GM23338 (cell line): ENCODE measurements at places on chromosomes 6 and 20. TPM values are rescaled to one million over a fixed set of nuclear protein-coding genes. Genes with fewer than 3 reads are reported as not detected.
A peak's percentile ranks its signal among the peaks of the same experiment; 100 is the strongest.

GRCh38 chr6:138297761-138298298, 79.5 kb upstream of the PBOV1 start:
- DNase-seq = no peak
- H3K27ac ChIP-seq = no peak overlapping the region
- H3K27me3 ChIP-seq = no peaks in the 10 kb centered on the region
- no peak overlapping the region for H3K4me3 ChIP-seq

- H3K27ac ChIP-seq = no peak overlapping the region
- H3K36me3 ChIP-seq = no peaks in the 10 kb centered on the region
- no peak for DNase-seq
- no peak overlapping the region for H3K4me3 ChIP-seq
These were observed 77.2 kb downstream of the CD164 start for GRCh38 chr6:109305028-109305427.

- no peak overlapping the region for H3K4me3 ChIP-seq
- peaks cover 12% of the 10 kb centered on the region for H3K4me1 ChIP-seq
- no peaks in the 10 kb centered on the region for H3K27me3 ChIP-seq
- DNase-seq = no peak
- H3K27ac ChIP-seq = no peak overlapping the region
- H3K36me3 ChIP-seq = no peaks in the 10 kb centered on the region
These were observed 195.0 kb downstream of the KHDC1L start for GRCh38 chr6:73030257-73030656.

DNA sequence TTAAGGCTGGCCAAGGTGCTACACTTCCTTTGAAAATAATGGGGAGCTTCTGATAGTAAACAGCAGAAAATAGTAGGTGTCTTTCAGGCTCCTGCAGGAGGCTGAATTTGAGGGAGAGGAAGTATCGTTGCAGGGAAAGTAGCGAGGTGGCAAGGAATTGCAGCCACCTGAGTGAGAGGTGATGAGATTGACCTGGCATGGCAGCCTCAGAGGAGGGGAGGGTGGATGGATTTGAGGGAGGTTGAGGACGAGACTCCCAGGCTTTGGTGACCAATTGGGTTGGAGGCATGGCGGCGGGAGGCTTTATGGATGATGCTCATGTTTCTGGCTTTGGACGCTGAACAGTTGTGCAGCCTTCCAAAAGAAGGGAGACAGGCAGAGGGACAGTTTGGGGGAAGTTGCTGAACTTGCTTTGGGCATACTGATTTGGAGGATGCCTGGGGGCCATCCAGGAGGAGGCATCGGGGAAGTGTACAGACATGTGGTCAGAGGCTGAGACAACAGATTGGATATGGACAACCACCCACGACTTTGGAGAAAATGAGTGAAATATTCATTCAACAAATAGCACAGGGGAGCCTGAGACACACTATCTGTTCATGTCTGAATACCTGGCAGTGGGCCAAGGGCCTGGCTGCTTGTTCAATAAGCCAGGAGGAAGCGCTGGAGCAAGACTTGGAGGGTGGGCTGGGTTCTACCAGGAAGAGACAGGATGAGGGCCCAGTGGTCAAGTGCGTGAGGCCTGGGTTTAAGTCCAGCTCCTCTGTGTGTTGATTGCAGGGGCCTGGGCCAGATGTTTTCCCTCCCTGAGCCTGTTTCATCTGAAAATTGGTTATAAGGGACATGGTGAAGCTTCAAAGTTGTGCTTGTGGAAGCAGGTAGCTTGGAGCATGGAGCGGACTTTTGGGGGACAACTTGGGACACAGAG, 113.2 kb downstream of the CEBPB start:
- no peaks in the 10 kb centered on the region for H3K36me3 ChIP-seq
- no peak overlapping the region for H3K27ac ChIP-seq
- no peaks in the 10 kb centered on the region for H3K27me3 ChIP-seq
- DNase-seq = no peak
- peaks cover 11% of the 10 kb centered on the region; the same call in 1 of the 2 replicates for H3K4me1 ChIP-seq

- no peaks in the 10 kb centered on the region for H3K36me3 ChIP-seq
- no peaks in the 10 kb centered on the region for H3K27me3 ChIP-seq
- H3K4me3 ChIP-seq = no peak overlapping the region
- no peak for DNase-seq
These were observed 182.5 kb downstream of the GJA10 start for GRCh38 chr6:90076511-90077415.

DNA sequence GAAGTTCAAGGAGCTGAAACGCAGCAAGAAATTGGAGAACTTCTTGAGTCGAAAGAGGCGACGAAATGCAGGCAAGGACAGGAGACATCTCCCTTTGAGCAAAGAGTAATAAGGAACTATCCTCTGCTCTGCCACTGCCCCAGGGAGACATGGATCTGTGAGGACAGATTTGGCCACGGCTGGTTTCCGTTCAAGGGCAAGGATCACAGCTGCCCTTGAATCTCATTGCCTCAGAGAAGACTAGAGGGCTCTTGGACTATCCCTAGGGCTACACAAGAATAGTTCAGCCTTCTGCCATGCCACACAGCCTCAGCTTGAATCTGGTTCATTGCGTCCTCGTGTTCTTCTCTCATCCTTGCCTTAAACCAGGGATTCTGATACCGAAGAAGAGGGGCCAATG, 7.7 kb downstream of the RRP36 start:
- H3K36me3 ChIP-seq = peaks cover 55% of the 10 kb centered on the region
- no peak for DNase-seq
- no peak overlapping the region for H3K27ac ChIP-seq
- no peaks in the 10 kb centered on the region for H3K4me1 ChIP-seq
- H3K27me3 ChIP-seq = no peaks in the 10 kb centered on the region

DNA sequence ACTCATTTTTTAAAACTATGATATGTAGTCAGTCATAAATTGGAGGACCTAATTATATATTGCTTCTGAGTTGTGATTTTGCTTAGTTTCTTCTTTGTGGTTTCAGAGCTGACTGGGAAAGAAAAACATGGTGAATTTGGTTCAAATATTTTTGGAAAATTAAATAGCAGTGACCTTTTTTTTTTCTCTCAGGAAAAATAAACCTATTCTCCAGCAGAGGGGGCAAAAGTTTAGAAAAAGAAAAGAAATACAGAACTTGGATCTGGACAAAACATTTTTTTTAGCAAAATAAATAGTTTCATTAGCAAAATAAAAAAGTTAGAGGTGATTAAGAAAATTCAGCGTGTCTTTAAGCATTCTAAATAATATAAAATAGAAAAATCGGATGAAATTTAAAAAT, 10.2 kb downstream of the COL10A1 start:
- H3K27ac ChIP-seq = no peak overlapping the region
- peaks cover 24% of the 10 kb centered on the region for H3K36me3 ChIP-seq
- H3K27me3 ChIP-seq = no peaks in the 10 kb centered on the region
- H3K4me1 ChIP-seq = no peaks in the 10 kb centered on the region
- H3K4me3 ChIP-seq = no peak overlapping the region
- DNase-seq = no peak

DNA sequence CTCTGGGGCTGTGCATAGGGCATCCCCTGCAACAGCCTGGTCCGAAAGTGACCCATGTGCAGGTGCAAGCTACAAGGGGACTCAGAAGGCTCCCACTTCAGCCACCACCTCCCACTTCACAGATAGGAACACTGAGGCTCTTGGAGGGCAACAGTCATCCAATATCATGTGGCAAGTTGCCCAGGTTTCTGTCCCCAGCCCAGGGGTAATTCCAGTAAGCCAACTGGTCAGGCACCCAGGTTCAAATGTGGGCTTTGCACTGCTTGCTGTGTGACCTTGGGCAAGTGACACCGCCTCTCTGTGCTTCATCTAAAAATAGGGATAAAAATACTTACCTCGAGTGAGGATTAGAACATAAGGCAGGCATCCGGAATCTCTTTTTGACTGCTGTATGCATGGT, 62.0 kb upstream of the SIRPA start:
- DNase-seq = no peak
- H3K36me3 ChIP-seq = no peaks in the 10 kb centered on the region
- H3K27me3 ChIP-seq = no peaks in the 10 kb centered on the region
- H3K27ac ChIP-seq = no peak overlapping the region

DNA sequence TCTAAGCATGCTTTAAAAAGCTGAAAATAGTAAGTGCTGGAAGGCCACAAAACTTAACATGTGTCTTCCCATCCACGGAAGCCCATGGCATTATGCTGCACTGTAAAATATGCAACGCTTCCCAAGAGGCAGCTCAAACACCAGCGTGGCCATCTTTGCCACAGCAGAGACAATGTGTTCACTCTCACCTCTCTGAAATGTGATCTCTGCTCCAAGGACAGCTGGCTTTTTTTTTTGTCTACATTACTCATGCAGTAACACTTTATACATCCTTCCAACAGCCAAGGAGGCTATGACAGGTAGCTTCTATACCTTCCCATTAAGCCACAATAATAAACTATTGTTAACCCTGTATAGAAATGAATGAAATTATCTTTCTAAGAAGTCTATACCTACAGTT, 49.2 kb downstream of the BLOC1S5 start:
- no peak for DNase-seq
- no peak overlapping the region for H3K27ac ChIP-seq
- no peak overlapping the region for H3K4me3 ChIP-seq
- peaks cover 29% of the 10 kb centered on the region for H3K4me1 ChIP-seq
- H3K27me3 ChIP-seq = no peaks in the 10 kb centered on the region
- no peaks in the 10 kb centered on the region for H3K36me3 ChIP-seq

- no peak overlapping the region for H3K4me3 ChIP-seq
- H3K27me3 ChIP-seq = no peaks in the 10 kb centered on the region
- H3K36me3 ChIP-seq = no peaks in the 10 kb centered on the region
- no peak overlapping the region for H3K27ac ChIP-seq
- no peaks in the 10 kb centered on the region for H3K4me1 ChIP-seq
These were observed 182.1 kb downstream of the KIF6 start for GRCh38 chr6:39543095-39543494.

GRCh38 chr6:41373627-41373918, 38.2 kb downstream of the NCR2 start:
- H3K4me1 ChIP-seq = peaks cover 45% of the 10 kb centered on the region
- no peak for DNase-seq
- H3K27me3 ChIP-seq = peaks cover 98% of the 10 kb centered on the region
- H3K36me3 ChIP-seq = no peaks in the 10 kb centered on the region

DNA sequence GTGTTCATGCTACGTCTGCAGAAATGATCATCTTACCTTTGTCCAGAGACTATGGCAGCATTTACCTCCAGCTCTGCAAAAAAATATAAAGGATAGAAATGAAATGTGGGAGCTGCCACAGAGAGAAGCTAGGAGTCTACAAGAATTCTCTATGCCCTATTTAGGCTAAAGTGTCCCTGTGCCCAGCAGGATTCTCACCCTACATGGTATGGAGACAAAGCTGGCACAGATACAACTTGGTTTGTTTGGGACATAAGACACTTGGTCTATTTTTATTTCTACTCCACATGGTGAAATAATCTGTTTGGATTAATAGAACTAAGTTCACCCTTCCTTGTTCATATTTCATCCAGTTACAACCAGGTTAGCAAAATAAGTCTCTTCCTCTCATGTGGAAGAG, 28.4 kb downstream of the TP53INP2 start:
- no peak overlapping the region for H3K4me3 ChIP-seq
- H3K36me3 ChIP-seq = no peaks in the 10 kb centered on the region
- no peak for DNase-seq
- no peaks in the 10 kb centered on the region for H3K4me1 ChIP-seq

DNA sequence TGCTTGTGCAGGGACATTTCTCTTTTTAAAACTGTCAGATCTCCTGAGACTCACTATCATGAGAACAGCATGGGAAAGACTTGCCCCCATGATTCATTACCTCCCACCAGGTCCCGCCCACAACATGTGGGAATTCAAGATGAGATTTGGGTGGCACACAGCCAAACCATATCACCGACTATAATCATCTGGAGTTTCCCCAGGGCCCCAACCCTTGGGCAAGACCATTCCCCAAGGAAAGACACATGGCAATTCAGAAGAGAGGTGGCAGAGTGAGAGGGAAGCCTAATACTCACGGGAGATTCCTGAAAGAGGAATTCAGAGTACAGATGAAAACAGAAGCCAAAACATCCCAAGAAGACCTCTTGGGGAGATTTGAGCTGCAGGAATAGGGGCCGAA, 291.0 kb upstream of the PLCB4 start:
- no peaks in the 10 kb centered on the region for H3K36me3 ChIP-seq
- no peaks in the 10 kb centered on the region for H3K27me3 ChIP-seq

DNA sequence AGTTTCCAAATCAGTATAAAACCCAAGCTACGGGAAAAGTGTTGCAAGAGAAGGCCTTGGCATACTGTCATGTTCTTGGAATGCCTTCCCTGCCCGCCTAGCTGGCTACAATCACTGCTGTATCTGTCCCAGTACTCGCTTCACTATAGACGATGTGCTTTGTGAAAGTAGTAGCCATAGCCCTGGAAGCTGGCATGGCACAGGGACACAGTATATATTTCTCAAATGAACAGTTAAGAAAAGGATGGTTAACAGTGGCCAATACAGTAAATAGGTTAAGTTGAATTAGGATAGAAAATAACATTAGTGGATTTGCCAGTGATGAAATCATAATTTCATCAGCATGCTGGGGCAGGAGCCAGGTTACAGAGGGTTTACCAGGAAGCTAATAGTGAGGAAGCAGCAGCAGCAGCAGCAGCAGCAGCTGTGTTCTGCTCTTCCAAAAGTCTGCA, 499.3 kb downstream of the CDKAL1 start:
- no peak overlapping the region for H3K4me3 ChIP-seq
- H3K36me3 ChIP-seq = no peaks in the 10 kb centered on the region
- DNase-seq = no peak
- no peak overlapping the region for H3K27ac ChIP-seq
- no peaks in the 10 kb centered on the region for H3K27me3 ChIP-seq

- no peaks in the 10 kb centered on the region for H3K36me3 ChIP-seq
- H3K27me3 ChIP-seq = no peaks in the 10 kb centered on the region
- H3K4me1 ChIP-seq = peaks cover 3% of the 10 kb centered on the region
- H3K27ac ChIP-seq = peak overlapping the region; percentile 57; the same call in 1 of the 2 replicates
- no peak for DNase-seq
These were observed 22.2 kb upstream of the VAPB start for GRCh38 chr20:58366866-58367265.

DNA sequence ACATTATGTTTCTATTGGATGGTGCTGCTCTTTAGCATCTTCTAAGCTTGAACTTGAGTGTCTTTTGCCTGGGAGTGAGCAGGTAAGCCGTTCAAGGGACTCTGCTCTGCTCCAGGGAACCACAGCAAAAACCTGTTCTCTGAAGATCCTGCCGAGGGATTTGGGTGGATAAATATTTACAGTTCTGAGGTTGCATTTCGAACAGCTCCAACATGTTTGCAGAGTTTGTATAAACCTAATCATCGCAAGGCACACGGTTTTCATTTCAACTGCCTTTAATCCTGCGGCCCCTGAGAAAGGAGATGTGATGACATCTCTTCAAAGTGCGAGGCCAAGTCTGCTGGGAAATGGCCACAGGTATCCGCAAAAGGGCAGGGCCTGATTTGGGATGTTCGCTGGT, 293.4 kb downstream of the TFAP2C start:
- no peaks in the 10 kb centered on the region for H3K36me3 ChIP-seq
- H3K27me3 ChIP-seq = peaks cover 58% of the 10 kb centered on the region
- H3K4me3 ChIP-seq = no peak overlapping the region

FAM162B gene
- total RNA-seq = 5.9 and 6.3 TPM in 2 replicates

SRSF12 gene
- 2.6 and 3.6 TPM in 2 replicates for total RNA-seq

SLC12A5 gene
- 0.35 and 3.5 TPM in 2 replicates for total RNA-seq

TBXT gene
- total RNA-seq = 0.39 TPM in 1 of 2 replicates, not detected in the other

CLIC5 gene
- not detected in 2 replicates for total RNA-seq

MUC22 gene
- not detected in 2 replicates for total RNA-seq

XKR7 gene
- 3.0 and 3.9 TPM in 2 replicates for total RNA-seq

BTN1A1 gene
- 0.38 and 0.50 TPM in 2 replicates for total RNA-seq

GSTA2 gene
- not detected in 2 replicates for total RNA-seq

BMP5 gene
- total RNA-seq = 0.07 TPM in 1 of 2 replicates, not detected in the other

DPPA5 gene
- 3.0 and 7.0 TPM in 2 replicates for total RNA-seq
